NCI-H2029 (cell line): ENCODE measurements at places on chromosomes 3 and 15.

GRCh38 chr3:61872077-61872706 lies 310.8 kb downstream of the PTPRG start:
- peak; percentile 66 for DNase-seq

DNA sequence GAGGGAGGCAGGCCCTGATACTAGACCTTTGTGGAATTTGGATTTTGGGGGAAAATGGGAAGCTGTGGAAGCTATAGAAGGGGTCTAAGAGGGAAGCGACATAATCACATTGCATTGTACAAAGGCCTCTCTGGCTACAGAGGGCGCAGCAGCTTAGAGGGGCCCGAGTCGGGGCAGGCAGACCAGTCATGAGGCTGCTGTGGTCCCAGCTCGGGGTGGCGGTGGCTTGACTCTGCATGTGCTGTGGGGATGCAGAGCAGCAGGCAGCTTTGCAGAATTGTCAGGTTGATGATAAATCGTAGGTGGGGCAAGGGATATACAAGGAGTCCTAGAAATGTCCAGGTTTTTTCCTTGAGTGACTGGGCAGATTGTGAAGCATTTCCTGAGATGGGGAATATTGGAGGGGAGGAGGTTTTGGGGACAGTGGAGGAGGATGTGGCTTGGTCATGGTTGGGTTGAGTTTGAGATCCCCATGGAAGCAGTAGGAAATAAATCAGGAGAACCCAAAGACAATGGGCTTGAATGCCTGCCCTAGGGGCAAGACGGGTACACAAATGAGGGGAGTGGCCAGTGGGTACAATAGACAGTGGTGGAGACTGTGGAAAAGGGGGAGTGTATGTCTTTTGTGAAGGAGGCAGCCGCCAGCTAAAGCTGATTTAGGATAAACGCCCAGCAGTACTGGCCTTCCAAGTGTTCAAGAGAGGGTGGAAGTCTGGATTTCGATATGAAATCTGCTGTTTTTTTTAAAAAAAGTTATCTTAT lies 94.1 kb downstream of the HMG20A start:
- DNase-seq = no peak

GRCh38 chr15:43771816-43772215 lies 5.0 kb downstream of the ELL3 start:
- no peak for DNase-seq

DNA sequence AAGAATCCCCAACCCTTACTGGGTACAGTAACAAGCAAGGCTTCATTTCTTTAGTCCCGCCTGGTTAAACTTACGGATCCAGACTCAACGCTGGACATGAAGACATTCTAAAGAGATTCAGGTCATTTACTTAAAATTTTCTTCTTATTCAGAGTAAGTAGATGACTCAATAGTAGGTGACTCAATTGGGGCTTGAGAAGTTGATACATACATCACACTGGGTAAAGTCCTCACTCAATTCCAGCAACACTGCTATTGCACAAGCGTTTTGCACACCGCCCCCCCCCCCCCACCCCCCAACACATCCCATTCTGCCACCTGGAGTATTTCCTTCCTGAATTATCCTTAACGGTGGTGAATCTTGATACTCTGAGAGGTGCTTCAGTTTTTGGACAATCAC lies 610.0 kb downstream of the FOXP1 start:
- no peak for DNase-seq

DNA sequence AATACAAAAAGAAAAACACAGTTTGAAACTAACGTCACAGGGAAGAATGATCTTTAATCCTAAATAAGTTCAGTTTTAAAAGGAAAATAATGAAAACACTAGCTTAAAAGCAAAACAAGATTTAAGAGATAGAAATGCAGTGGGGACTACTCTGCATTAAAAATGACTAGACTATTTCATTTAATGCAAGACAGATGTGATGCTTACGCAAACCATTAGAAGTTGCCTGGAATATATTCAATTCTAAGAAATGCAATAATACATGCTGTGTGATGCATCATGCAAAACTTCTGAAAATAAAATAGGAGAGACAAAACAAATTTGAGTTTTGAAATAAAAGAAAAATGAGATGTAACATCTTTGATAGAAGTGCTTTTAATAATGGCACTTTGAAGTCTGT lies 97.6 kb upstream of the STRIT1 start:
- DNase-seq = no peak

GRCh38 chr3:68963891-68964290 lies 31.5 kb upstream of the TAFA4 start:
- no peak for DNase-seq

DNA sequence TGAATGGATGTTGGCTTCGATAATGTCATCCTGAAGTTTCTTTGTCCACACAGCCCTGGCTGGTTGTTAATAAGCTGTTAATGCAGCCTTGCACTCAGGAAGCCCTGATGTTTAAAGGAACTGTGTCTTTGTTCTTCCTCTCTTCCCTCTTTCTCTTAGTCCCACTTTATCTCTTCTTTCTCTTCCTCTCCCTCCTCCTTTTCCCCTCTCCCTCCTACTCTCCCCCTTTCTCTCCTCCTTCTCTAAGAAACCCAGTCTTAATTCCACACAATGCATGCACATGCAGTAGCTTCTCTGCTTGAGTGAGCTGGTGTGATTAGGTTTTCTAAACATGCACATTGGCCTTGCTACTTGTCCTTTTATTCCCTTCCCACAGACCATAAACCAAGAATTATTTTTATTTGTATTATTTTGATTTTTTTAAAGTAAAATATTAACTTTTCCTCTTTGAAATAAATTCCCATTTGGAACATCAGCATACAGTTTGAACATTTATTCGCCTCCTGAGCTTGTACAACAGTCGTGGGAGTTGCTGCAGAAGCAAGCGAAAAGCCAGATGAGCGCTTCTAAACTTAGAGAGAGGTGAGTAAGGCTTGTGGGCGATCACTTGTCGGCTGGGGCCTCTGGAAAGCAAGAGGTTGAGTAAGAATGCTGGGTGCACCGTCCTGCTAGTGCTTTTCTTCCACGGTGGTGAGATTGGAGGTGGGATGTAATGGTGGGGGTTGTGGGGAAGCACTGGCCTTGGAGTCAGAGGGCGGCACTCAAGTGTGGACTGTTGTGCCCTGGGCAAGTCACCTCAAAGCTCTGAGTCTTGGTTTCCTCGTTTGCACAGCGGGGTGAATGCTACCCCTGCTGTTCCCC lies 7.2 kb downstream of the GHRL start:
- DNase-seq = no peak

GRCh38 chr15:31381801-31382712 lies 55.4 kb downstream of the KLF13 start:
- no peak for DNase-seq

GRCh38 chr15:44710236-44711095 lies 657 bp downstream of the PATL2 start:
- no peak for DNase-seq

DNA sequence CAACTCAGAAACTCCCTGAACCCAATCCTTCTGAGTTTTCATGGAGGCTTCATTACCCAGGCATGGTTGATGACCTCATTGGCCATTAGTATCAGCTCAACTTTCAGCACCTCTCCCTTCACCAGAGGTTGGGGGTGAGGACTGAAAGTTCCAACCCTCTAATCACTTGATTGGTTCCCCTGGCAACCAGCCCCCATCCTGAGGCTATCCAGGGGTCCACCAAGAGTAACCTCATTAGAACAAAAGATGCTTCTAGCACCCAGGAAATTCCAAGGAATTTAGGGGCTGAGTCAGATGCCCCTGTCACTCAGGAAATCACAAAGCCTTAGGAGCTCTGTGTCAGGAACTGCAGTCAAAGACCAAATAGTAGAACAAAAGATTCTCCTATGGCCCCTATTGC lies 43.8 kb downstream of the ADAMTSL3 start:
- no peak for DNase-seq

GRCh38 chr15:33852094-33852493 lies 116.2 kb upstream of the CHRM5 start:
- DNase-seq = no peak

DNA sequence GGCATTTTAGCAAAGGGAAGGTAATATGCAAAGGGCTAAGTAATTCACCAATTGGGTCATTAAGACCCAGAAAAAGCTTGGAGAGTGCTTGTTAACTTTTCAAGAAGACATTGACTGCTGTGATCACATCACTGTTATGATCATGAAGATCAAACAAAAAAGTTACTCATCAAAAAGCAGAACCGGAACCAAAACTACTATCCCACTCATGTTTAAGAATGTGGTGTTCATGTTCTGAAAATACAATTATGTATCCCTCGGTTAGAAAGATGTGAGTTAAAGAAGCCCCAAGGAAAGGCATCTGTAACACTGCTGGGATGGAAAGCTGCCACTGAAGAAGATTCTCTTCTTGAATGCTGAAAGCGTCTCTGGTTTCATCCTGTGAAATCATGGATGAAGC lies 32.6 kb downstream of the BBX start:
- no peak for DNase-seq

DNA sequence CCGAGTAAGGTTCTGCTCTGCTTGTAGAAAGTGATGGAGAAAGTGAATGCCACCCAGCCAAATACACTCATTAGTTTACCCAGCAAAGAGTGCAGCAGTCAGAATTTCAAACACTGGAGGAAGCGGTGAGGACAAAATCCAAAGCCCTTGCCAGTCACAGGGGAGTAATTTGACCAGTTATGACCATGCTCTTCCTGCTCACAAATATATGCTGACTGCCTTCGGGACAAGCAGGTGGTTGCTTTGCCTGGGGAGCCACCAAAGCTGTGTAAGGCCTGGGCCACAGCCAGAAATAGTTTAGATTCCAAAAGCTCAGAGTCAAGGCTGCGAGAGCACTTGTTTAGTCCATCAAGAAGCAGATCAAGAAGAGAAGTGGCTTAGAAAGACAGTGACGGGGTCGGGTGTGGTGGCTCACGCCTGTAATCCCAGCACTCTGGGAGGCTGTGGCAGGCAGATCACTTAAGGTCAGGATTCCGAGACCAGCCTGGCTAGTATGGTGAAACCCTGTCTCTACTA lies 51.0 kb upstream of the ATP13A3 start:
- DNase-seq = peak; percentile 66

- DNase-seq = no peak
Observed at GRCh38 chr3:56302417-56302816, 165.8 kb downstream of the ERC2 start.

DNA sequence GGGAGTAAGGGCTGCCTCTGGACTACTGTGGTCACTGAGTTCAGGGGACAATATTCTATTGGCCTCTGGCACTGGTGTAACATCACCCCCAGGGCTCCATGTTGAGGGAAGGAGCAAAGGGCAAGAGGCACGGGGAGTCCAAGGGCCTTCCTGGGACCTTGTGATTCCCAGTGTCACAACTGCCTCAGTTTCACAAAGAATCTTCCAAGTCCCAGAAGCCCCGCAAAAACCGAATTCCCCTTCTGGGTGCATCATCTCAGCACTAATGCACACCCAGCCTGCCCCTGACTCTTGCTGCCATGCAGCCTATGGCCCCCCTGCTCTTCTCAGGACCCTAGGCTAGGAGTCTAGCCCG lies 5.5 kb downstream of the AMOTL2 start:
- no peak for DNase-seq

- DNase-seq = no peak
Observed at GRCh38 chr3:185632996-185633395, 46.9 kb downstream of the SENP2 start.

DNA sequence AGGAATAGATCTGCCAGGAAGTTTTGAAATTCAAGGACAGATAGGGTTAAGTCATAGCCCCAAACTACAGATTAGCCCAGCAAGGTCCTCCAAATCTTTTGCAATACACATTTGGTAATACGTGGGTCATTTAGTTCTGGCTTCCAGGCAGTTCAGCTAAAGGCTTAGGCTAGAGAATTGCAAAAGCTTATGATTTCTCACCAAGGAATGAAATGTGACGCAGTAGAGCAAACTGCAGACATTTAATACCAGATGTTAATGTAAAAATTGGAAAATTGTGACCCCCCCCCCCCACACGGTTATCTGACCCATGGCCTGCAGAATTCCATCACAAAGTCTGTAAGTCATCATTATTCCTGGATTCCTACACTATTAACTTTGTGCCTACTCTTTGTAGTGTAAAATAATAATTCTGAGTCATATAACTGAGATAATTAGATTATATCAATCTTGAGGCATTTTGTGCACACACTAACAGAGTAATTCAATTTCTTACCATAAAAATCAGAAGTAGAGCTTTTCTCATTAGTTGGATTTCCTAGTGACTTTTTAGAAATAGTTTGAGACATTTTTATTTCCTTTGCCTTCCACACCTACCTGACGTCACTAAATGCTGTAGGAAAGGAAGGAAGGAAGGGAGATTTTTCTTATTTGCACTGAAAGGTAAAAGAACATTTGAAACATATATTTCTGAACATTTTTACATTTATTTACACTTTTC lies 235.2 kb downstream of the DTWD1 start:
- no peak for DNase-seq

DNA sequence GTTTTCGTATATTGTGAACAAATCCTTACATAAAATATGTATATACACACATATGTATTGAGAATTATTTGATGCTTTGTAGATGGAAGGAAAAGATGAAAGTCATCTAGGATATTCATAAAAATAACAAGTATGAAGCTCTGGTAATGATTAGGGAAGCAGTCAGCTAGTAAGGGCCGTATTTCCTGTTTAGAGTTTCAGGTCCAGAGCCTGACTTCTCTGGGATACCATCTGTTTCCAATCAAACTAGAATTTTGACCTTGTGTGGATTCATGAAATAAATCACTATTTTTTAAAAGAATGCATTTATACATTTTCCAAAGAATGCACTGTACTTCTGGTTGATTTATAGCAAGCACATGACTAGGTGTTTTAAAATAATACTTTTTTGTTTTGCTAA lies 156.1 kb upstream of the CGNL1 start:
- no peak for DNase-seq

DNA sequence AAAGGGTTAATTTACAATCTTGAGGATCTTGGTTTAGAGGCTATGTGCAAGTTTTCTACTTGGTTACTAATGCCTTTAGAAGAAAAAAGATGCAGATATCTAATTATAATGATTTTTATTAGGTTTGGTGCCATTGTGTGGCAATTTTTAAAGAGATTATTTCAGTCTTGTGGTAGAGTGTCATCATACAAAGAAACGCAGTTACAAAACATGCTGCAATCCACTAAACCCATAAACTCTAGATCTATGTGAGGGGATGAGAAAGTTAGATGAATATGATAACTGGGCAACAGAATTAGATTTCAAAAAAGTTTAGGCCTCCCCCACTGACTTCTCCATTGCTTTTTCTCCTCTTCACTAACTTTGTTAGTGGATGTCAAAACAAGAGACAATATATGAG lies 106.0 kb downstream of the ARPP21 start:
- DNase-seq = no peak

DNA sequence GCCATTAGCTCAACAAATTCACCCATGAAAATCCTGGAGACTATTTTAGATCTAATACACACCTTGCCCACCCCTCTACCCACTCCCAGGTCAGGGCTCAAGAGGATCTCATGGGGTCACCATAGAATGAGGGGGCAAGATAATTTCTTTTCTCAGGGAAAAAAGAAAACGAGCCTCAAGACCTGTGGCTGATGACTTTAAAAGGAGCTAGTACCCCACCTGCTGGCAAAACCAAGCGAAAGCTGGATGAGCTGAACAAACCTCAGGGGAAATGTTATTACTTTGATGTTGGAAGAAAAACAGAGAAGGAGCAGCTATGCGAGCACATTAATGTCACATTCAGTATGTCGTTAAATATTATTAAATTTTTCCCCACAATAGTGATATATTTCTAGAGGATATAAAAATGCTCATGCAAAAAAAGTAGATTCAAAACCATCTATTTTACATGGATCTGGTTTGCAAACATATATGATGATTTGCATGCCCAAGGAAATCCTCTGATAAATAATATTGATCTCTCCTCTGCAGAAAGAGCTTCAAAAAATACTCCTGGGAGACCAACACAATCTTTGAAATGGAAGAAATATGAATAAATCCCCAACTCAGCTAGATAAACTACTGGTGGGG lies 37.7 kb downstream of the PLD1 start:
- peak; percentile 40 for DNase-seq

GRCh38 chr15:22866079-22866478 lies 27.6 kb downstream of the NIPA2 start:
- no peak for DNase-seq
